ENCODE measurements at places on chromosomes 11 and 22.
A peak's percentile ranks its signal among the peaks of the same experiment; 100 is the strongest.

DNA sequence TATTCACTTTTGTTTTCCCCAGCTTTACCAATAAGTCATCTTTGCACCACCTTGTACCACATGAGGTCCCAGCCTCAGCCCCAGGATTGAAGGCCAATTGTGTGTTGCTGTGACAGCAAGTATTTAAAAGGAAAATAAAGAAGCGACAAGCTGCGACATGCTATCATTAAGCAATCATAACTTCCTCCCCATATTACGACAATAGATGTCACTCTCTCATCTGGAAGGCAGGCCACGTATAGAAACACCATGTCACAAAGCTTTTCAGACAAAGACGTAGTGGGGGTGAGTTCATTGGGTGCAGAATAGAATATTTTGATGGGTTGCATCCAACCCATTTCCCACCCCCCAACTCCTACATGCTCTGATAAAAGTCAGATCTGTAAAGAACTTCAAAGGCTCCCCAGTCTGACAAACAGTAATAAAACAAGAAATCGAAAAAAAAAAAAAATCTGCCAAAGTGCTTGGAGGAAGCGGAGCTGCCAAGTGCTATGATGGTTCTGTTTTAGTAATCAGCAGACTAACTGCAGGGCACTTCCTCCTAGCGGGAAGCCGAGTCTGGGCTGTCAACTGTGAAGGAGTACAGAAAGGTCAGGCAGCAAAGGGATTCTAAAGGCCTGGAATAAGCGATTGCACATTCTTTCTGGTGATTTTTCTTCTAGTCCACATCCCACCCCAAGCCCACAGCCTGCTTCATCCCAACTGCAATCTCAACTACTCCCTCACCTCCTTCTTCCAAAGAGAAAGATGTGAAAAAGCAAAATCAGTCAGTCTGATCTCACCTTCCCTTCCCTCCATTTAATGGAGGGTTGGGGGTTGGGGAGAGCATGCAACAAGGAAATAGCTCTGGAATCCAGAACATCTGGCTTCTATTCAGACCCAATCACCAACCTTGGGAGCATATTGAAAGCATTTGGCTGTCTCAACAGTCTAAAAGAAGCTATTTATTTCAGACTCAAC is 131.4 kb upstream of the UBASH3B start:
- DNase-seq, result no peak

DNA sequence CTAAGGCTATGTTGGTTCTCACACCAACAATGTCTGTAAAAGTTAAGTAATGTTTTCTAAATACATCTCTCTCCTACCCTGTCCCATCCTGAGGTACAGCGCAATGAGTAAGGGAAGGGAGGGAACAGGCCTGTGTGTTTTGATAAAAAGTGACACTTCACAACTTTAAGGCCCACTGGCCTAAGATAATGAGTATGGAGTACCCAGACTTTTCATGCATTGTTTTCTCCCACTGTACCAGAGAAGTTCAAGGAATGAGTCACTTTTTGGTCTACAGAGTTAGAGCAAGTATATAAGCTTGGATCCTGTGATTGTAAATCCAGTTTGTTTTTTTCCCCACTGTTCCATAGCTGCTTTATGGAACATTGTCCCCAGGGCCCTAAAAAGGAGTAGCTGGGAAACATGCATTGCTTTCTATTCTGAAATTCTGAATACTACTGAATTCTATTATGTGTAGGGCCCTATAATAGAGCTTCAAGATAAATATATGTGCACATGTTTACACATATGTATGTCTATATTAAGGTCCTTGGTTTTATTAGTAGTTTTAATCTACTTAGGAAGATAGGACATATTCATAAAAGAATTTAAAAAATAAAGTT is 29.8 kb downstream of the KCNE3 start:
- no peak for DNase-seq

DNA sequence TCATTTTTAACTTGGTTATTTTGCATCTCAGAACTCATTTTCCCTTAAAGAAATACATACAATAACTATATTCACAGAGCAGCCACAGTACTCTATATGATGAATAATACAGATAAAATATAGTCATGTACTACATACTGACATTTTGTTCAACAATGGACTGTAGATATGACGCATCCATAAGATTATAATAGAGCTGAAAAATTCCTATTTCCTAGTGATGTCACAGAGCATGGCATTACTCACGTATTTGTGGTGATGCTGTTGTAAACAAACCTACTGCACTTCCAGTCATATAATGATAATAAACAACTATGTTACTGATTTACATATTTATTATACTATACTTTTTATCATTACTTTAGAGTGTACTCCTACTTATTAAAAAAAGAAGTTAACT is 38.7 kb downstream of the NARS2 start:
- no peak for DNase-seq

GRCh38 chr22:19750507-19751490 is 9.8 kb upstream of the TBX1 start:
- no peak for DNase-seq

- peak; percentile 55 for DNase-seq
These were observed 164.7 kb upstream of the GUCY1A2 start for GRCh38 chr11:107182978-107183377.

DNA sequence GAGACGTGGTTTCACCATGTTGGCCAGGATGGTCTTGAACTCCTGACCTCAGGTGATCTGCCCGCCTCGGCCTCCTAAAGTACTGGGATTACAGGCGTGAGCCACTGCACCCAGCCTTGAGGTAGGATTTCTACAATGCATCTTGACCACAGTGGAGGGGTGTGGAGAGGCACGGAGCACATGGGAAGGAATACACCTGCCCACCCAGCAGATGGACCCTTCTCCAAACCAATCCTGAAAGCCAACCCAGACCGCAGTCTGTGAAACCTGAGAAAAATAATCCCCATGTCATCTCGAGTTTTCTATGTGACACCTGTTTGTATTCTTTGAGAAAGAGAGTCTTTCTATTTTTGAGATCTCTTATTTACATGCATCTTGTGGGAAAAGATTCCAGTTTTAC is 32.5 kb downstream of the LGR4 start:
- no peak for DNase-seq
